ENCODE measurements at places on chromosomes 7 and 10.

- no peak for DNase-seq
Observed at GRCh38 chr7:11675163-11675562, 156.8 kb downstream of the THSD7A start.

DNA sequence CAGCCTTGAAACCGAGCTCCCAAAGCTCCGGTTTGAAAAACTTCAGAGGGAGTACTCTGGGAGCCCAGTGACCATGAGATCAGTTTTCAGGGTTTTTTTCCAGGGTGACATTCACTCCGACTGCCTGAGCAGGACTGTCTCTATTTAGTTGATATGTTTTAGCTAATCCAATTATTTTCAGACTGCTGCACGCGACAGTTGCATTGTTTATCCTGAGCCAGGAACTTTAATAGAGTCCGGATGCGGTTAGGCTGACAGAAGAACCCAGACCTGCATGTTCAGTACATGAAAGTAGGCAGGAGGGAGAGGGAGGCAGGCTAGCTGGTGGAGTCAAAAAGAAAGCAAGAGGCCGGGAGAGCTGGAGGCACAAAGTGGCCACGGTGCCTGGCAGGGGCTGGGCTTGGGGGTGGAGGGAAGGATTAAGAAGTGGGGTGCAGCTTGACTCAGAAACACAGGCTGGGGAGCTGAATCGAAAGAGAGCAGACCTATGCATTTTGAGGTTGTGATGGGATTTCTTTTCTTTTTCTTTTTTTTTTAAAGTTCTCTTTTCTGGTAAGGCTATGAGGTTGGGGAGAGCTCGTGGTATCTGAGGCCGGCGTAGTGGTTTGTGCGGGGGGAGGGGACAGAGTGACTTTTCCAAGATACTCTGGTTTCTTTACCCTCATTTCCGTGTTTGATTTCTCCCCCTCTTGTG lies 5.7 kb downstream of the GATA3 start:
- no peak for DNase-seq

- peak; percentile 15 for DNase-seq
Observed at GRCh38 chr7:7103343-7104313, 78.7 kb upstream of the C1GALT1 start.

DNA sequence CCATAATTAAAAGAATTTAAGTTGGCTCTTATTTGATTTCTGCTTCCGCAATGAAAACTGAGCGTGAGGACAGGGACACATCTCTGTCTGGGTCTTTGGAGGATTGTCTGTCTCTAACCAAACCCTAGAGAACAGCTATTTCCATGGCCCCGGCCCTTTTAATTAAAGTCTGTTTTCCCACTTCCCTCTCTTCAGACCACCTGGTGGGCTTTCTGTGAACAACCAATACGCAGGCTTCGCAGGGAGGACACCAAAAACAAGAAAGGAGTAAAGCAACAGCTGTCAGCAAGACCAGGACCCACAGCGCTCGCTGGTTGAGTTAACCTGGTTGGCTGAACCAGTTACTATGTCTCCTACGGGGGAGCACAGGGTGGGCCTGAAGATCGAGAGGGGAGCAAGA lies 217.1 kb upstream of the FRMD4A start:
- DNase-seq, result no peak

- no peak for DNase-seq
Observed at GRCh38 chr7:90334193-90334843, 12.2 kb upstream of the GTPBP10 start.

DNA sequence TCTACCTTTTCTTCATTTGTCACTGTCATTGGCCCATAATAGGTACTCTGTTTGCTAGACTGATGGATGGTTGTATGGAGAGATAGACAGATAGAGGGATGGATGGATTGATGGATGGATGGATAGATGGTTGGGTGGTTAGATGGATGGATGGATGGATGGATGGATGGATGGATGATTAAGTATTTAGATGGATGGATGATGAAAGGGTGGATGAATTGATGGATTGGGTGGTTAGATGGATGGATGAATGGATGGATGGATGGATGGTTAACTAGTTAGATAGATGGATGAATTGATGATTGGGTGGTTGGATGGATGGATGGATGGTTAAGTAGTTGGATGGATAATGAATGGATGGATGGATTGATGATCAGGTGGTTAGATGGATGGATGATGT lies 334.7 kb upstream of the AUTS2 start:
- no peak for DNase-seq

- DNase-seq, result no peak
Observed at GRCh38 chr7:128406314-128407232, 3.2 kb downstream of the IMPDH1 start.

- DNase-seq, result peak; percentile 26
Observed at GRCh38 chr7:66921396-66921917, 432 bp downstream of the TMEM248 start.

GRCh38 chr10:71285180-71285545 lies 33.9 kb upstream of the SLC29A3 start:
- peak; percentile 68 for DNase-seq

DNA sequence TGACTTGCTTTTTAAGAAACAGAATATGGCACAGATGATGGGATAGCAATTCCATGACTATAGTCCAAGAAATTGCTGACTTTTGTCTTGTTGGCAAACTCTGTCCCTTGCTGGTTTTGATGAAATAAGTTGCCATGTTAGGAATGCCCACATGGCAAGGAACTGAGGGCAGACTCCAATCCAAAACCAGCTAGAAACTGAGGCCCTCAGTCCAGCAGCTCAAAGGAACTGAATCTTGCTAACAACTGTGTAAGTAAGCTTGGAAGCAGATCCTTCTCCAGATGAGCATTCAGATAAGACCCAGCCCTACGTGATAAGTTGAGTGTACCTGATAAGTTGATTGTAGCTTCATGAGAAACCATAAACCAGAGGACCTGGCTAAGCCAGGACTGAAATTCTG lies 64.3 kb upstream of the BMPER start:
- no peak for DNase-seq

GRCh38 chr10:75468612-75469005 lies 37.2 kb downstream of the LRMDA start:
- no peak for DNase-seq

DNA sequence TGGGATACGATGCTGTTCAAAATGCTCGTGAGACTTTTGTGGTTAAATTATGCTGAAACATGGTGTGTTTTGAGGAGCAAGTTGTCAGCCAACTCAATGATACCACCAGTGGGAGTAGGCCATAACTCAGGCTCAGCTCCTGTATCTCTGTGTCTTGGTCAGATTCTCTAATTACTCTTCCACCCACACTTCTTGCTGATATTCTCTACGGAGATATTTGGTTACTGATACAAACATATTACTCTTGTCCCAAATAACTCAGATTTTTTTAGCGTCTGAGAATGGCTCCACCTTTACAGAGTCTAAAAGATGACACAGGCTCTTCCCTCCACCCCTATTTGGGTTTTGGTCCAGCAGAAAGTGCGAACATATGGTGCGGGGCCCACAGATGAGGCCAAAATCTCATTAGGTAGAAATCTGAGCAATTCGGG lies 168.9 kb downstream of the PKD1L1 start:
- DNase-seq, result no peak
